Activated CD4-positive, alpha-beta T cell treated with anti-CD3 and anti-CD28 coated beads, Interleukin-2, Interleukin-4, amounts not matched to agents 100 ng/mL and 50 ng/mL, durations not matched to agents 16 hours and 8 hours (primary cell): ENCODE measurements at places on chromosomes 2 and 18.
A peak's percentile ranks its signal among the peaks of the same experiment; 100 is the strongest.

DNA sequence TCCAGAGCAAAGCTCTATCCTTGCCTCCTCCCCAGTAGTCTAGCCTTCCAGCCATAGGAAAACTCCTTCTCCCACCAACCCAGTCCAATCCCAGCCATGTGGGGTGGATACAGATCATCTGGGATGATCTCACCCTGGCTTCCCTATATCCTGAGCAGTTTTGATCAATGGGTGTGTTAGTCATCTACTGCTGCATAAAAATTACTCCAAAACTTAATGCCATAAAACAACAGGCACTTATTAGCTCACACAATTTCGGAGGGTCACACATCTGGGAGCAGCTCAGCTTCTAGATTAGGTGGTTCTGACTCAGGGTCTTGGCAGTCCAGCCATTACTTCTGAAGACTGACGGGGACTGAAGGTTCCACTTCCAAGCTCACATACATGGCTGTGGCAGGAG, 190.4 kb downstream of the SPP2 start:
- no peak for DNase-seq

- no peak for DNase-seq
Observed at GRCh38 chr2:166068981-166069380, 58.8 kb downstream of the SCN1A start.

DNA sequence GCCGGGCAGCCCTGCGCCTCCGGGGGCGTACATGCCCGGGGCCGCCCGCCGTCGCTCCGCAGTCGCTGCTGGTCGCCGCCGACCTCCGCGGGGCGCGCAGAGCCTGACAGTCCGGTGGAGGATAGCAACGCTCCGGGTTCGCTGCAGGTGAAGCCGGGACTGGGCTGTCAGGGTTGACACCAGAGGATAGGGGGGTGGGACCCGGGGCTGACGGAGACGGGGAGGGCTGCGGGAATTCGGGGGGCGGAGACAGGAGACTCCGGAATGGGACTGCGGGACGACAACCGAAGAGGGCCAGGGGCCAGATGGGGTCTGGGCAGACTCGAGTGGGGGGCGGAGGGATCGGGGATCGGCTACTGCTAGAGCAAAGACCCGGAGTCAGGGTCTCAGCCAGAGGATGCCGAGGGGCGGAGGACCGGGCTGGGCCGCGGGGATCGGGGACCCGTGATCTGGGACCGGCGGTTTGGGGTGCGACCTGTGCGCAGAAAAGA, 403 bp downstream of the TMEM127 start:
- DNase-seq, result peak; percentile 10

- DNase-seq, result no peak
Observed at GRCh38 chr2:105800036-105800713, 55.5 kb downstream of the NCK2 start.

GRCh38 chr2:190093793-190094192, 31.3 kb upstream of the MSTN start:
- no peak for DNase-seq

DNA sequence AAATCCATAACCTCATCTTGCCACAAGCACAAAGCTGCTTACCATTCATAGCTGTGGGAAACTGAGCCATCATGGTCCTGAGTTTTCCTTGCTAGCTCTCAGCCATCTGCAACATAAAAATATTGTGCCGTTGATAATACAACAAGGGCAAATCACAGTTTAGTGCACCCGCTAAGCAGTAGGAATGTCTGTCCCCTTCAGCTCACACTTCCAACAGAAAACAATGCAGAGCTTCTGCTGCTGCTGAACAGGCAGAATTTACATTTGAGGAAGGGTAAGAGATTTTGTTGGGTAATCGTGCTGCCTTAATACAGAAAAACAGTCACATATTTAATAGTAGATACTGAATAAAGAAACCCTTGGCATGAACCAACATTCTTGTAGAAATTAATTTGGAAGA, 32.3 kb downstream of the ITSN2 start:
- DNase-seq, result no peak

DNA sequence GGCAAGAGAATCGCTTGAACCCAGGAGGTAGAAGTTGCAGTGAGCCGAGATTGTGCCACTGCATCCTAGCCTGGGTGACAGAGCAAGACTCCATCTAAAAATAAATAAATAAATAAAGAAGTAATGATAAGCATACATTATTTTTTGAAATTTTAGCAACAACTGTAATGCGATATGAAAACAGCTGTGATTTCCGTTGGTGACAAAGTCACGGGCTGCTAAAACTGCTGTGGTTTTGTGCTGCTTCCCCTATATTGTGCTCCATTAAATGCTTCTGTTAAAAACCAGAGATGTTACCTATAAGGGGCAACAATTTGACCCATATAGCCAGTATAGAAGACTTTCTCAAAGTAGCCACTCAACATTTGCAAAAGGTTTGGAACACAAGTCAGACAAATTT, 8.3 kb downstream of the TRIM54 start:
- DNase-seq, result no peak

DNA sequence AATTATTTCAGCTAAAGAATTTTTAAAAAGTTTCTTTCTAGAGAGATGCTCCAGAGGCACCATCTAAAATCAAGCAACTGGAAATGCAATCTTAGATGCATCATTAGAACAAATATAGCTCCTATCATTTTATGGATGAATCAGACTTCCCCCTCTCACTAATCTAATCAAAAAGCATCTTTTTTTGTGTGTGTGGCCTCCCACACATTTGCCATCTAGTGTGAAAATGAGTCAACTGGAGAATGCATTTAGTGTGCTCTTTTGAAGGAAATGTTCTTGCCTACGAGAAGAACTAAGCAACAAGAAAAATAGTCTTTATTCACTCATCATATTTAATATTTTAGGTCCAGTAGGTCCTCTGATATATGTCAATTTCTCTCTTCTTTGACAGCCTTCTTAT, 39.5 kb upstream of the FIGN start:
- DNase-seq, result no peak

DNA sequence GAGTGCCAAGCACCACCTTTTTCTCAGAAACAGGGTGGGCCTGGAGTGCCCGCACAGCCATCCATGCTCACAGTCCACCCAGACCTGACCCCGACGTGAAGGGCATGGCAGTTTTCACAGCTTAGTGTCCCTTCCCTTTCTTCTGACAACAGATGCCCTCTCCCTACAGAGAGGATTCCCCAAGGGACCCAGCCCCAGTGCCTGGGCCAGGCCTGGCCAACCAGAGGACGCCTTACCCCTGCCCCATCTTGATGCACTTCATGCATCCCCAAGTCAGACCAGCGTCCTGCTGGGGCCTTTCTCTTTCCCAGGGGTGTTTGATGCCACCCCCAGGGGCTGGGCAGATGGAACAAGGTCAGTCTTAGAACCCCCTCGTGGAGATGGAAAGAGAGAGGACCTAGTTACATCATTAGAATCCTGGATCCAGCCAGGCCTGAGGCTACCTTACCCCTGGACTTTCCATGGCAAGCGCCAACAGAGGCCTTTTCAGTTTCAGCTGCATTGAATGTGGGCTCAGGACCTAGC, 3.8 kb downstream of the ANKMY1 start:
- DNase-seq, result no peak

DNA sequence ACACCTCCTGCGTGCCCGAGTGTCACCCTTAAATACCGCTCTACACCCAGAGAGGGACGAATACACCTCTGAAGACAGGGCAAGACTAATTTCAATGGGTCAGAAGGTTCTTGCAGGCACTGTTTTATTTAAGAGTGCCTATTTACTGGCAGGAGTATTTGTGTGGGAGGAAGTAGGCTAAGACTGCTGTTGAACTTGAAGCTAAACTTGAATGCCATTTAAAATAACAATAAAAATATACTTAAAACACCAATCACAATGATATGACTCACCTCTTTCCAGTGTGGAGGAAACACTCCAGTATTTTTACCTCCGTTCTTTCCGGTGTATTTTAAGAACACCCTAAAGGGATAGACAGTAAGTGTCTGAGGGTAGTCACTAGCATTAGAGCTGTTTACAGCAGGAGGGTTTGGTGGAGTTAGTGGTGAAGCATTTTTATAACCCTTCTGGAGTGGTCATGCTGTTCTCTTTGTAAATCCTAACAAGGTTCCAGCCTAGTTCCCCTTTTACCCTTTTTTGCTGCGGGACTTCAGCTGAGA, 9.6 kb upstream of the HOXD1 start:
- DNase-seq, result no peak

DNA sequence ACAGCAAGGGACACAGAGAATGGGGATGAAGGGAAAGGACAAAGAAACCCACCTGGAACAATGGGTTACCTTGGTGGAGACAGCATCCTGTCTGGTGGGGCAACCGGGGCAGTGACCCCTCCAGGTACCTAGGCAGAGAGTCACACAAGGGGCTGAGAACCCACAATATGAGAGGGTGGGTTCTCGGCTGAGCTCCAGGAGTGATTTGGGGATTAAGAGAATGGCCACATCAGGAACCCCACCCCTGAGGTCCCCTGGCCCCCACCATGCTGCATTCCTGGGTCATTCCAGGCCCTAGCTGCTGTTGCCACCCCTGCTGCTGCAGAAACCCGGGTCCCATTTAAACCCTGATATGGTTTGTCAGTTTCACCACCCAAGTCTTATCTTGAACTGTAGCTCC, 172.3 kb downstream of the RTP5 start:
- DNase-seq, result no peak

- no peak for DNase-seq
Observed at GRCh38 chr2:240506406-240507059, 51.3 kb downstream of the ANKMY1 start.

DNA sequence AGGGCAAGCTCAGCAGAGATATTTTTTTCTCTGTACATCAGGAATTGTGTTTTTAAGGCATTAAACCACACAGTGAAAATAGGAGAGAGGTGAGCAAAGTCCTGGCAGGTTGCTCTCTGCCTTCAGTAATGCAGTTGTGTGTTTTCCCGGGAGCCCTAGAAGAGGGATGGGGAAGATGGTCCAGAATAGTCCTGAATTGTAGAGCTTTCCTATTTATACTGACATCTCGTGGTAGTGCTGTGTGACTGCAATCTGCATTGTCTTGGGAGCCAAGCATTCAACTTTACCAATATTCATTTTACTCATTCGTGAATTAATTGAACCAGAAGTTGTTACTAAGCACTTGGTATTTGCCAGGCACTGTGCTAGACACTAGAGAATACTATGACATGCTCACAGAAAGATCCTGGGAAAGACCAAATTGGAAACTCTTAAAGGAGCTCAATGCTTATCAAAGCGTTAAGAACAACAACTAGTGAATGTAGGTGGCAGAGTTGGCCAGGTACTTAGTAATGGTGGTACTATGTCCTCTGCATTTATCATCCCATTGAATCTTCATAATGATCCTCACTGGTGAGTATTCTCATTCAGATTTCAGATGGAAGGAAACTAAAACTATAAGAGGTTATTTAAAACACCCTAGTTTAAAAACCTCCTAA, 214.6 kb downstream of the TRIB2 start:
- peak; percentile 17 for DNase-seq

DNA sequence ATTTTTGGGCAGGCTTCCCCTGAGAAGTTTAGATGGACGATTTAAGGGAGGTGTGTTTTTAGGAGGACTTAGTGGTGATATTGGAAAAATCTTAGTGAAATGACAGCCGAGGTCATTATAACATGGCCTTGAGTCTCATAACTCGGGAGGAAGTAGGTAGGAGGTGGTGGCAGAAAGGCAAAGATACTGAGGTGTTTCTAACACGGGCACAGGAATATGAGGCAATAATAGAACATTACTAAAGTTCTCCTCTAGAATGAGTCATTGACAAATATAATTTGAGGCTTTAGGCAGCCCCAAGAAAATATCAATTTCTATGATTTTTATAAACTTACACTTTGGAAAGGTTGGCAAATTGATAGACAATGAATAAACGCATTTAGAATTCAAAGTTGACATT, 146.1 kb upstream of the ZEB2 start:
- DNase-seq, result no peak
